Right ventricle myocardium superior (tissue), 1 donor: ENCODE measurements at places on chromosomes 2 and 18. TPM values are rescaled to one million over a fixed set of nuclear protein-coding genes. Genes with fewer than 3 reads are reported as not detected.

Gene MPP4
- total RNA-seq, result not detected

Gene C1QL2
- total RNA-seq, result not detected

Gene HAAO
- 2.3 TPM for total RNA-seq

Gene TSGA10
- 3.4 TPM for total RNA-seq

Gene TTL
- 47.9 TPM for total RNA-seq

Gene SNORC
- total RNA-seq, result 0.70 TPM

Gene TMEM17
- 1.7 TPM for total RNA-seq

DNA sequence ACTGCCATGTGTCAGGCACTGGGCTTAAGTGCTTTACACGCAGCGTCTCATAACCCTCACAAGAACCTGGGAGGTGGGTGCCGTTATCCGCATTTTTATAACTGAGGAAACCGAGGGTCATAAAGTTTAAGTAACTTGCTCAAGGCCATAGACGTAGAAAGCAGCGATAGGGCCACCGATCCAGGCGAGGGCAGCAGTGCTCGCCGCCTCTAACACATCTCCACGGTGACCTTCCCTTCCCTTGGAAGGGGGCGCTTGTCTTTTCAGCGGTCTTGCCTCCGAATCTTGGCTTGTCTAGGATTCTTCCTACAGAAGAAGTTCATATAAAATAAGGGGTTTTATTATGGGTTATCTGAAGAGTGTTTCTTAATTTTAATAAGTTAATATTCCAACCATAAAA lies 186.6 kb downstream of the GBX2 start:
- DNase-seq, result no peak

- no peak for DNase-seq
Measured at GRCh38 chr2:237039301-237040031, 46.2 kb upstream of the COPS8 start.

GRCh38 chr2:231204581-231204980 lies 6.2 kb downstream of the ARMC9 start:
- no peak for DNase-seq

DNA sequence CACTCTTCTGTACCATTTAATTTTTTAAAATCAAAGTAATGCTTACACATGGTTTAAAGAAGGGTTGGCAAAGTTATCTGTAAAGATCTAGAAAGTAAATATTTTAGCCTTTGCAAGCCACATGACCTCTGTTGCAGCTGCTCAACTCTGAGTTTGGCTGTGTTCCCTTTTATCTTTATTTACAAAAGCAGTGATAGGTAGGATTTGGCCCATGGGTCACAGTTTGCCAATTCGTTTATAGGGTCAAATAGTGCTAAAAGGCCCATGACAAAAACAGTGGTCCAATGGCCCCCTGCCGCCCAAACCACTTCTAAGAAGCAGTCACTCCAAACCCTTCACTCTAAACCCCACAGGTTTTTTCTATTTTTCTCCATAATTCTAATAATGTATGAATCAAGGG lies 124.8 kb downstream of the PARD3B start:
- no peak for DNase-seq

DNA sequence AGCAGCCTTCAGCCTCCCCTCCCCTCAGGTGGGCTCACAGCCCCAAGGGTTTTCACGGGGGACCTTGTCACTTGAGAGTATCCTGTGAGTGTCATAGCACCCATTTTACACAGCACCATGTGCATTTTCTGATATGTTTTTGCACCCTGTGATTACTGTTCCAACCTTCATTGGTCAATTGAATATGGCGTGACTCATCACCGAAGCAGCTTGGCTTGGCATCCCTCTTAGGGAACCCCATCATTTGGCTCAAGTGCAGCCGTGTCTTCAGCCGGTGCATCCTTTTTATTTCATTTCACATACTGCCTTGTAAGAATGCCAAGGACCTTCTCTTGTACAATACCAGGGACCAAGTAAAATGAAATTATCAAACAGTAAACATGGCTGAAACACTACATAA lies 57.6 kb downstream of the NPAS2 start:
- DNase-seq, result no peak

GRCh38 chr2:213104092-213104902 lies 47.1 kb downstream of the IKZF2 start:
- no peak for DNase-seq

- no peak for DNase-seq
Measured at GRCh38 chr2:126748188-126748760, 92.3 kb downstream of the GYPC start.

DNA sequence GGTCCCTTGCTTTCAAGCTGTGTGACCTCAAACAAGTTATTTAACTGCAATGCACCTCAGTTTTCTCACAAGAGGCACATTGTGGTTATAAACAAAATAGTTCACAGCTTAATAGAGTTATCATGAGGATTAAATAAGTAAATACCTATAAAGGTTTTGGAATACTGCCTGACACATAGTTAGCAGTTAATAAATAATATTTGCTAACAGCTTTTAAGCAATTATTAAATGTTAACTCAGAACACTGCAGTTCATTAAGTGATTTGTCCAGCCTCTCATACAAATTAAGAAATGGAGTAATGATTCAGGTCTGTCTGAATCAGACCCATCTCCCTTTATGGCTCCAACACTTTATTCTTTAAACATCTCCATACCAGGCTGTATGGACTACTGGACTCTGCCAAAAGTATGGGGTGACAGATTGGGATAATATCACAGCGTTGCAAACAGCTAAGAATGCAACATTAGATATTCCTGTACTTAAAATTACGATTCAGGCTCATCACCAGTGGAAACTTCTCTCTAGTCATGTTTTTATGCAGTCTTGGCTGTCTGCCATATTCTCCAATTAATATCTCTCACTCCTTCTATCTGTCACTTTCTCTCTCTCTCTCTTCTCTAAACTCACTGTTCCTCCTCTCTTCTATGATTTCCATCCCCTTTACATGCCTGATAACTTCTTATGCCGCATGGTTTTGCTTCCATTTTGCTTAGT lies 370.6 kb upstream of the UBE2E3 start:
- DNase-seq, result no peak

GRCh38 chr18:56248610-56249235 lies 389.7 kb downstream of the TXNL1 start:
- DNase-seq, result no peak

- no peak for DNase-seq
Measured at GRCh38 chr2:11861044-11861443, 114.6 kb downstream of the LPIN1 start.

DNA sequence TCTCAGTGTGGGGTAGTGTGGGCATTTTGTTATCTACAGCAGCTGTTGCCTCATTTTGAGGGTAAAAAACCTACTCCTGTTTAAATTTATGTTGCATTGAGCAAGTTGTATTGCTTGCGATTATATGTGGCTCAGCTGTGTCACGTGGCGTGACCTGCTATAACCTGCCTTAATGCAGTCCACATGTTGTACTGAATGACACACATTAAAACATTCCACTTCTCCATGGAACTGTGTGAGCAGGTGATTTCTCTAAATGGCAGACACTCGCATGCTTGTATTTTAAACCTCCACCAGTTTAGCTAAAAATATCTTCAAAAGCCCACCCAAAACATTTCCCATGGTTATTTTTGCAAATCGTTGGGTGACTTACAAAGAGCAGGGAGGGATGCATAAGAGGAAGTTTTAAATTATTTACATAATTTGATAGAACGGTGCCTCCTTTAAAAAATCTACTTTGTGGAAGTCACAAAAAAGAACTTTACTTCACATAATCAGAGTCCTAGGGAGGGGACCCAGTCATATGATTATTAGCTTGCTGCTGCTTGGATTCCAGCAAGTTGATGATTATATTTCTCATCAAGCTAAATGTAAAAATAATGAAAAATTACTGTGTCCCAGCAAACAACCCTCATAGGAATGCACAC lies 163.3 kb upstream of the ZEB2 start:
- no peak for DNase-seq

GRCh38 chr2:88220718-88221117 lies 50.6 kb downstream of the THNSL2 start:
- DNase-seq, result no peak

DNA sequence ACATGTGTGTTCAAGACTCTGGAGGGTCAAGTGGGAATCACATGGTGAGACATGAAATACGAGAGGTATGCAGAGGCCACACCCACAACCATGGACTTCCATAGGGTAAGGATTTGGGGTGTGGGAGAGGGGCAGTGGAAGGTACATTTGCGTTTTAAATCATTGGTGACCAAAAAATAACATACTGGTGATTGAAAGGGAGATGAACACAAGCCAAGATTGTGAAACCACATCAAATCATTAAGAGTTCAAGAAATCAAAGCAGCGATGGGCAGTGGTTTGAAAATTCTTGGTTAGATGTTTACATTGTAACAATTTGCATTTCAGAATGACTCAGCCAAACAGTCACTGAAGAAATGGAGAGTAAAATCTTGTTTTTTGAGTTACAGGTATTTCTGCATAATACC lies 1.9 kb upstream of the CABYR start:
- DNase-seq, result no peak

DNA sequence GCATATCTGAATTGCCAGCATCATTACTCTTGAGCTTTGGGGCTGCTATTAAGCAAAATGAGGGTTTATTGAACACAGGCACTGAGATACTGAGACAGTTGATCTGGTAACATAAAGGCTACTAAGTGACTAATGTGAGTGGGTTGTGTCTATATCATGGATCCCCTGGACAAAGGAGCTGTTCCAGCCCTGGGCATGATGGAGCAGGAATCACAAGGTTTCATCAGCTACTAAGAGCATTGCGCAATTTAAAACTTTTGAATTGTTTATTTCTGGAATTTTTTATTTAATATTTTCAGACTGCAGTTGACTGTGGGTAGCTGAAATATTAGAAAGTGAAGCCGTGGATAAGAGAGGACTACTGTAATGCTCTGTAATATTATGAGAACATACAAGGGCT lies 73.5 kb downstream of the MGAT5 start:
- no peak for DNase-seq

- DNase-seq, result no peak
Measured at GRCh38 chr2:97765933-97766332, 52.6 kb downstream of the ZAP70 start.

GRCh38 chr2:42770288-42771131 lies 6.6 kb upstream of the OXER1 start:
- no peak for DNase-seq

DNA sequence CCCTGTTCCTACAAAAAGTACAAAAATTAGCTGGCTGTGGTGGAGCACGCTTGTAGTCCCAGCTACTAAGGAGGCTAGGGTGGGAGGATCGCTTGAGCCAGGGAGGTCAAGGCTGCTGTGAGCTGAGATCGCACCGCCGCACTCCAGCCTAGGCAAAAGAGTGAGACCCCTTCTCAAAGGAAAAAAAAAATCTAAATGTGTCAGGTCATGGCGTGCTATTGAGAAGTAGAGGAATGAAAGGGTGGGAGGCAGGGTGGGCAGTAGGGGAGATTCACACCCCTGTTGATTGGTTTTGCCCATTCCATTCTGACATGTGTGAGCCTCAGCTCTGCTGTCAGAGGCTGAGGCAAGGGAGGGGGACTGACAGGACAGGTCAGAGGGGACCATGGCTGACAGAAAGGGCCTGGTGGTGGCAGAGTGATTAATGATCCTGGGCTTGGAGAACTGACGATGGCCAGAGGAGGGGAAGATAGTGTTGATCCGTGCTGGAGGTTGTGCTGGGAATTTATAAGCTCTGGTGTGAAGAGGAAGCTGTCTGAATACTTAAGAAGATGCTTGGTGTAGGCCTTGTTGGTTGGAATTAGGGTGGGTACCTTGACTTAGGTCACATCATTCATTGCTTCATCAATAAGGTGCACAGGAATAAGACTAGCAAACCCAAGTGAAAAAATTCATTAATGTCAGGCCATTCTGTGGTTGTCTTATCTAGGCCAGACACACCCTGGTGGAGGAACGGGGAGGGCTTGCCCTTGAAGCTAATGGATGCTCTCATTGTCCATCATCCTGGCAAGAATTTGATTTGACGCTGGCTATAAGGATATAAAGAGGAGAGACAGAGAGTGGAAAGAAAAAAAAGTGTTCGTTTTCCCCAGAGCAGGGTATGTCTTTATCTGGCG lies 19.1 kb upstream of the SMARCAL1 start:
- no peak for DNase-seq

GRCh38 chr2:210503725-210504191 lies 27.2 kb upstream of the LANCL1 start:
- no peak for DNase-seq
